ENCODE measurements at places on chromosomes 1 and 21. TPM values are rescaled to one million over a fixed set of nuclear protein-coding genes. Genes with fewer than 3 reads are reported as not detected.

DNA sequence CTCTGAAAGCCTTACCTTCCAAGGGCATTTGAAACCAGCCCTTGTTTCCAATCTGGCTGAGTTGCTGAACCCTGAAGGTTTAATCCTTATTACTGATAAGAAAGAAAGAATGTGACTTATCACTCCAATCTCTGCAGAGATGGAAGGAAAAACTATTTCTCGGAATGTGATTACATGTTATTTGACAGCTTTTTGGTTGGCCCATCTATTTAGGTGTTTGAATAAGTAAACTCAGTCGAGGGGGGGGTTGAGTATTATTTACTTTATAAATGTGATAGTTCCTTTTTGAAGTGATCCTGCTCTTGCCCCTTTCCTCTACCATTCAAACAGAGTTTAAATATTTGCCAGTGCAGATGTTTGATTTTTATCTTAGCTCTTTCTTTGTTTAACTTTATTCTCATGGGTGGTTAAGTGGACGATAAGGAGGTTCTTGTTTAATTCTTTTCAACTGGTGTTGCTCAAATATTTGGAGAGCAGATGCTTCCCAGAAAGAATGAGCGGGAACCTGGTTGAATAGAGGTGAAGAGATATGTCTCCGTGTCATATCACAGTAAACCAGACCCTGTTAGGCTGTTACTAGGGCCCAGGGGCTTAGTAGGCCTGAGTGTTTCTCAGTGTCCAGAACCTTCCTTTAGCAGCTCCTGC is 126.1 kb downstream of the CACHD1 start:
- no peaks in the 10 kb centered on the region for H3K27me3 ChIP-seq
- H3K4me1 ChIP-seq, result no peaks in the 10 kb centered on the region
- no peak overlapping the region for H3K27ac ChIP-seq
- no peak overlapping the region for H3K4me3 ChIP-seq

DNA sequence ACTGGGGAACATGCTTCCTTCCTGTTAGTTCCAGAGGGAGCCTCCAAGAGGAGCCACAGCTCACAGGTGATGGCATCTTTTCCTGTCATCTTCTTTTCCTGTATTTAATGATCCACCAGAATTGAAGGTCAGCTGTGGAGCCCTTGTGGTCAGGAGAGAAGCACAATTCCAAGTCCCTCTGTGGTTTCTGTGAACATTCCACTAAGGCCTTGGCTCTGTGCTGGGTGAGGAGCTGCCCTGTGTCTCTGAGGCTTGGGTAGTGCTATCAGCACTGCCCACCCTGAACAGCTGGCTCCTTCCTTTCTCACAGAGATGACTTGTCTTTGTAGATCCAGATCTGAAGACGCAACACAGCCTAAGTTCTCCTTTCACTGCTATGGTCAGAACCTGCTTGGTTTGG is 141.9 kb upstream of the MAP1LC3C start:
- H3K4me3 ChIP-seq, result no peak overlapping the region
- no peaks in the 10 kb centered on the region for H3K4me1 ChIP-seq
- no peak overlapping the region for H3K27ac ChIP-seq
- no peaks in the 10 kb centered on the region for H3K27me3 ChIP-seq
- no peaks in the 10 kb centered on the region for H3K36me3 ChIP-seq

DNA sequence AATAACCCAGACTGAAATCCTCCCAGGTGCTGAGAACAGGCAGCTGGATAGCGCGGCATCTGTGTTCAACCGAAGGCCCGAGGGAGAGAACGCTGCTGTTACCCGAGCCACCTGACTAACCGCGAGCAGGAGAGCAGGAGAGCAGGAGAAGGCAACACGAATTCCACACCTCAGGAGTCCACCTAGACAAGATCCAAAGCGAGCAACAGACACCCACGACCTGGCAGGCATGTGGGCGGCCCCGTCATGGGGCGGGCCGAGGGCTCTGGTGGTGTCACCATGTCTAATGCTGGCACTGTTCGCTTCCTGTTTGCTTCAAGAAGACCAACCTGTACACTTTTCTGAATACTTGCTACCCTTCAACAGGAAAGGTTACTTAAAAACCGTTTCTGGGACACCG is 20.9 kb upstream of the SPATC1L start:
- H3K4me3 ChIP-seq, result no peak overlapping the region
- no peaks in the 10 kb centered on the region for H3K27me3 ChIP-seq
- no peak overlapping the region for H3K27ac ChIP-seq
- H3K36me3 ChIP-seq, result peaks cover 11% of the 10 kb centered on the region

- peaks cover 7% of the 10 kb centered on the region for H3K36me3 ChIP-seq
- H3K27ac ChIP-seq, result peak overlapping the region; percentile 73
- peaks cover 23% of the 10 kb centered on the region for H3K4me1 ChIP-seq
- DNase-seq, result no peak
These were observed 56.0 kb downstream of the CD46 start for GRCh38 chr1:207807690-207808321.

GRCh38 chr1:155646307-155646706 is 36.3 kb downstream of the MSTO1 start:
- H3K27ac ChIP-seq, result peak overlapping the region; percentile 87
- H3K27me3 ChIP-seq, result no peaks in the 10 kb centered on the region
- H3K4me1 ChIP-seq, result no peaks in the 10 kb centered on the region
- H3K36me3 ChIP-seq, result no peaks in the 10 kb centered on the region

The TARDBP gene
- 165 TPM for total RNA-seq

DNA sequence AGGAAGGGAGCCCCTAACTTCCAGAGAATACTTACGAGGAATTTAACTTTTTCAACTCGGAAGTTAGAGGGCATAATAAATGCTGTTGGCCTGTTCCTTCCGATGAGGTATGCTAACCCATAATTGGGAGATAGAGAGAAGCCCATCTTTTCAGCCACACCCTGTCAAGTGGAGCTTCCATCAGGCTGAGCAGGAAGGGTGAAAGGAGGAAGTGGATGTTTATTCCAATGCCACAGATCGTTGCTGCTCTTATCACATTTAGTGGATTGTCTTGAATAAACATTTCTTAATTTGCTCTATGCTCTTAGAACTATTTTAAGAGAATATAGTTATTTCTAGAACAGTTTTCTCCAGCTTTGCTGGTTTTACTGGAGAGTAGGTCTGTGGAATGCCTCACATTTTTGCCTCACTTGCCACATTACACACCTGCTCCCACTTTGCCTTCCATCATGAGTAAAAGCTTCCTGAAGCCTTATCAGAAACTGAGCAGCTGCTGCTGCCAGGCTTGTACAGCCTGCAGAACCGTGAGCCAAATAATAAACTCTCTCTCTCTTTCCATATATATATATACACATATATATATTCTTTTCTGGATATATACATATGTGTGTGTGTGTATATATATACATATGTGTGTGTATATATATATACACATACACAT is 60.0 kb upstream of the RGS21 start:
- no peak overlapping the region for H3K27ac ChIP-seq
- no peaks in the 10 kb centered on the region for H3K27me3 ChIP-seq

The MX2 gene
- total RNA-seq, result 8.9 TPM

DNA sequence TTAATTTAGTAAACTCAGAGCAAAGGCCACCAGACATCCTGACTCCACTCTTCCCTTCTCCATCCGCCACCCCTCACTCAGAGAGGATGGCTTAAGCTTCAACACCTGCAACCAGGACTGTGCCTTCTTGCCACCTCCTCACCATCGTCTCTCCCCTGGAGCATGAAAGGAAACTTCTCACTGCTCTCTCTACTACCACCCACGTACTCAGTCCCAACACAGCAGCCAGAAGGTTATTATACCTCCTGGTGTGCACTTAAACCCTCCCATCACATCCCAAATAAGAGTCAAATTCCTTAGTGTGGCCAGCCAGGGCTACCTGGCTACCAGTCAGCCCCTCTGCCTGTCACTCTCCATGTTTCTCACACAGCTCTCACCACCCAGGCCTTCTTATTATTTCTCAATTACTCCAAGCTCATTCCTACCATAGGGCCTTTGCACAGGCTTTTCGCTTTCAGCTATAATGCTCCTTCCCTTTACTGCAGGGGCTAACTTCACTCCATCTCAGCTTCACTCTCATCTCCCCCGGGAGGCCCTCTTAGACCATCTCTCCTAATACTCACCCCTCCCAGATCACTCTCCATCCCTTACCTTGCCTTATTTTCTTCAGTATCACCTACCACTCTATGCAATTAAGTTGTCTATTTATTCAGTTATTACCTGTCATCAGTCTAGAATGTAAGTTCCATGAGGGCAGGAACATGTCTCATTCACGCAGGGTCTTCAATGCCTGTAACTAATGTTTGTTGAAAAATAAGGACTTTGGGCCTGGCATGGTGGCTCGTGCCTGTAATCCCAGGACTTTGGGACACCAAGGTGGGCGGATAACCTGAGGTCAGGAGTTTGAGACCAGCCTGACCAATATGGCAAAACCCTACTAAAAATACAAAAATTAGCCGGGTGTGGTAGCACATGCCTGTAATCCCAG is 137.5 kb downstream of the TOMM20 start:
- H3K4me3 ChIP-seq, result no peak overlapping the region
- H3K36me3 ChIP-seq, result no peaks in the 10 kb centered on the region
- no peak for DNase-seq
- no peaks in the 10 kb centered on the region for H3K27me3 ChIP-seq
- H3K4me1 ChIP-seq, result peaks cover 18% of the 10 kb centered on the region

DNA sequence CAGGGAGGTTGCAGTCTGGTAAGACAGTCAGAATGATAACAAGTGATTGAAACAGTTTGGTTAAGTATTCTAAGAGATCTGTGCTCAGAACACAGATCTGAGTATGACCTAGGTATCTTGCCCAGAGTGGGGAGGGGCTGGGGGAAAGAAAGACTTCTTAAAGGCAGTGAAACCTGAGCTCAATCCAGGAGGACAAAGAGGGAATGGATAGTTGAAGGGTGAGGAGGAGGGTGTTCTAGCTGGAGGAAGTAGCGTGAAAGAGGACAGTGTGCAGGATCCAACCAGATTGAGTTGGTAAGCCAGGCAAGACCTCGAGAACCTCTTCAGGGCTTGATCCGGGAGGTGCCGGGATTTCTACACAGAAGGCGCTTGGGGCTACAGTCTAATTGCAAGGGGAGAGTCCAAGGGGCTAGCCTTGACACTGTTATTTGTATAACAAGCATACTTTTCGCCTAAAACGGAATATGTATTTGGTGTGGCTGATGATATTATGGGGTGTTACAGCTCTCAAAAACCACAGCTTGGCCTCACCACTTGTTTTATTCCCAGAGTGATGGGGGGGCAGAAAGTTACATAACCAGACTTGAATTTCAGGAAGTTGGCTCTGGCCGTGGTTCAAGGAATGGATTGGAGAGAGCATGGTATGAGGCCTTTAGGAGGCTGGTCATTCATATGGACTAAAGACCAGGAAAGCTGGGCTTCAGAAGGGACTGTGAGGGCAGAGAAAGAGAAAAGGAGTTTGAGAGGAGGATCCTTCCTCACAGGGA is 19.1 kb downstream of the RCSD1 start:
- H3K4me3 ChIP-seq, result no peak overlapping the region
- peak overlapping the region; percentile 61 for H3K27ac ChIP-seq
- no peaks in the 10 kb centered on the region for H3K27me3 ChIP-seq
- H3K4me1 ChIP-seq, result peaks cover 4% of the 10 kb centered on the region
- no peak for DNase-seq
- H3K36me3 ChIP-seq, result no peaks in the 10 kb centered on the region

GRCh38 chr21:42215942-42216725 is 2.8 kb upstream of the ABCG1 start:
- no peaks in the 10 kb centered on the region for H3K36me3 ChIP-seq
- no peak overlapping the region for H3K4me3 ChIP-seq
- H3K4me1 ChIP-seq, result no peaks in the 10 kb centered on the region
- no peak overlapping the region for H3K27ac ChIP-seq
- H3K27me3 ChIP-seq, result no peaks in the 10 kb centered on the region
- DNase-seq, result no peak

DNA sequence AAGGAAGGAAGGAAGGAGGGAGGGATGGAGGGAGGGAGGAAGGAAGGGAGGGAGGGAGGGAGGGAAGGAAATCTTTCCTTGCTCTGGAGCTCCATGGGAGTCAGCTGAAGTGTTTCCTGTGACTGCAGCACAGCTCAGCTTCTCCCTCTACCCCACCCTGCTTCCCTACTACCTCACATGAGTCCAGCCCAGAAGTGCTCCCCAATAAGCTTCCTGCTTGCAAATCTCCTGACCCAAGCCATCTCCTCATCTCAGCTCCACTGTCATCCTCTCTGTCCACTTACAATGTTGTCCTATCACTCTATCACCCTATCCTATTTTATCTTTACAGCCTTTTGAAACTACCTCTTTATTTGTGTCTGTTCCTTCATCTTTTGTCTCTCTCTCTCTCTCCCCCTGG is 52.9 kb upstream of the SSBP3 start:
- no peak for DNase-seq
- no peak overlapping the region for H3K4me3 ChIP-seq
- H3K27ac ChIP-seq, result no peak overlapping the region
- H3K27me3 ChIP-seq, result no peaks in the 10 kb centered on the region
- H3K36me3 ChIP-seq, result no peaks in the 10 kb centered on the region

DNA sequence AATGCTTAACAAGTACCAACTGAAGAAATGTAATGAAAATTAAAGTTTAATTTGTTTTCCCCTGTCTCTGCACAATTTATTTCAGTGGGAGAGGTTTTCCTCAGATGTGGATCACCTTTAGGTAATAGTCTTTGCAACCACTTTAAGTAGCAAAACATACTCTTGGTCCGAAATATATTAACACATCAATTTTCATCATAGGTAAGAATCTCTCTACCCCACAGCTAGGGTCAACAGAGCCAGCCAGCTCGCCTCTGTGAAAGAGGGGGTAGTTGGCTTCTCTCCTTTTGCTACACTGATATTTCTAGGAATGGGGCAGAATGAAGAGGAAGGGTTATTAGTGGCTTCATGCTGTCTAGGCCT is 24.8 kb upstream of the MCL1 start:
- no peak for DNase-seq
- peaks cover 5% of the 10 kb centered on the region for H3K4me1 ChIP-seq
- H3K27me3 ChIP-seq, result no peaks in the 10 kb centered on the region
- no peak overlapping the region for H3K4me3 ChIP-seq
- H3K36me3 ChIP-seq, result no peaks in the 10 kb centered on the region
- peak overlapping the region; percentile 93 for H3K27ac ChIP-seq

The ID3 gene
- total RNA-seq, result 90.9 TPM

GRCh38 chr1:86703696-86704457 is 499 bp upstream of the SH3GLB1 start:
- peak; percentile 33 for DNase-seq
- H3K27ac ChIP-seq, result peak overlapping the region; percentile 99
- no peaks in the 10 kb centered on the region for H3K4me1 ChIP-seq
- H3K4me3 ChIP-seq, result peak overlapping the region; percentile 90
- no peaks in the 10 kb centered on the region for H3K36me3 ChIP-seq

DNA sequence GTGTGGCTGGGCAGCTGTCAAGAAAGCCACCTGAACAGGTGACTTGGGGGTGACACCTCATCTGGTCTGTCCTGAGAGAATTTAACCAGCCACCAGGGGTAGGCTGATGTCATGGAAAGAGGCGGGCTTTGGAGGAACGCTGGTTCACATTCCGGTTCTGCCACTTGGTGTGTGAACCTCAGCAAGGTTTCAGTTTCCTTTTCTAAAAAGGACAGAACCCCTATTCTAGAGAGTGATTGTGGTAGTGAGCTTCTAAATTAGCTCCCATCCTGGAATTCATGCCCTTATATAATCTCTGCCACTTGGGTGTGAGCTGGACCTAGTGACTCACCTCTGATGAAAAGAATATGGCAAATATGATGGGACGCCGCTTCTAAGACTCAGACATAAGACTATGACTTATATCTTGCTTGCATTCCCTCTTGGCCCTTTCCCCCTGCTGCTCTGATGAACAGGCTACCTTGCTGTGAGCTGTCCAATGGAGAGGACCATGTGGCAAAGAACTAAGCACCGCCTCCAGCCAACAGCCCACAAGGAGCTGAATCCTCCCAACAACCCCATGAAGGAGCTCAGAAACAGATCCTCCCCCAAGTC is 332.1 kb downstream of the RRAGC start:
- no peaks in the 10 kb centered on the region for H3K4me1 ChIP-seq
- no peak overlapping the region for H3K4me3 ChIP-seq
- no peak for DNase-seq
- no peaks in the 10 kb centered on the region for H3K27me3 ChIP-seq
- H3K27ac ChIP-seq, result no peak overlapping the region
